Kidney epithelial cell (primary cell): ENCODE measurements at places on chromosomes 16 and 17. TPM values are rescaled to one million over a fixed set of nuclear protein-coding genes. Genes with fewer than 3 reads are reported as not detected.

Gene KRT39
- not detected in 2 replicates for total RNA-seq

Gene KRTAP17-1
- total RNA-seq = not detected in 2 replicates

Gene AURKB
- total RNA-seq = 11.6 and 21.6 TPM in 2 replicates

Gene KRTAP1-5
- not detected in 2 replicates for total RNA-seq

Gene CCL7
- not detected in 2 replicates for total RNA-seq

Gene CCDC154
- 0.08 and 0.14 TPM in 2 replicates for total RNA-seq

- DNase-seq = no peak
Measured at GRCh38 chr17:45581860-45582259, 91.3 kb upstream of the PLEKHM1 start.

- DNase-seq = no peak
Measured at GRCh38 chr17:14228903-14229302, 7.8 kb downstream of the CDRT15 start.

GRCh38 chr17:55598495-55598894 is 87.2 kb upstream of the SMIM36 start:
- no peak for DNase-seq

DNA sequence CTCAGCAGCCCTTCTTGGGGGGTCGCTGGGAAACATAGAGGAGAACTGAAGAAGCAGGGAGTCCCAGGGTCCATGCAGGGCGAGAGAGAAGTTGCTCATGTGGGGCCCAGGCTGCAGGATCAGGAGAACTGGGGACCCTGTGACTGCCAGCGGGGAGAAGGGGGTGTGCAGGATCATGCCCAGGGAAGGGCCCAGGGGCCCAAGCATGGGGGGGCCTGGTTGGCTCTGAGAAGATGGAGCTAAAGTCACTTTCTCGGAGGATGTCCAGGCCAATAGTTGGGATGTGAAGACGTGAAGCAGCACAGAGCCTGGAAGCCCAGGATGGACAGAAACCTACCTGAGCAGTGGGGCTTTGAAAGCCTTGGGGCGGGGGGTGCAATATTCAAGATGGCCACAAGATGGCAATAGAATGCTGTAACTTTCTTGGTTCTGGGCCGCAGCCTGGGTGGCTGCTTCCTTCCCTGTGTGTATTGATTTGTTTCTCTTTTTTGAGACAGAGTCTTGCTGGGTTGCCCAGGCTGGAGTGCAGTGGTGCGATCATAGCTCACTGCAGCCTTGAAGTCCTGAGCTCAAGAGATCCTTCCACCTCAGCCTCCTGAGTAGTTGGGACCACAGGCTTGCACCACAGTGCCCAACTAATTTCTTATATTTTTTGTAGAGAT is 3.4 kb downstream of the STH start:
- no peak for DNase-seq

DNA sequence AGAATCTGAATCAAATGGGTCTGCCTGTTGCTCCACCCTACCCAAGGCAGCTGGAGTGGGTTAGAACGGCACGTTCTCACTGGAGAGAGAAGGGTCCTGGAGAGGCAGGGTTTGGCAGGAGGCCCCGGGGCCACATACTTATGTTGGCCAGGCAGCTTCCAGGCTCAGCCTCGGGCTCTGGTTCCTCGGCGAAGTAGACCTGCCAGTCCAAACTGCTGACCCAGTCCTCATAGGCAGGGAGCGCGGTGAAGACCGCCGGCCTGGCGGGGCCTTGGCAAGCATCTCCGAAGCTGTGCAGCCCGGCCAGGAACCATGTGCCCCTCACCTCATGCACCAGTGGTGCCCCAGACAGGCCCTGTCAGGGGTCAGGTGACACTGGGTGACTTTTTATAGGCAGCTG is 4.8 kb downstream of the PRSS53 start:
- no peak for DNase-seq

- no peak for DNase-seq
Measured at GRCh38 chr16:10408824-10409381, 23.0 kb downstream of the ATF7IP2 start.

DNA sequence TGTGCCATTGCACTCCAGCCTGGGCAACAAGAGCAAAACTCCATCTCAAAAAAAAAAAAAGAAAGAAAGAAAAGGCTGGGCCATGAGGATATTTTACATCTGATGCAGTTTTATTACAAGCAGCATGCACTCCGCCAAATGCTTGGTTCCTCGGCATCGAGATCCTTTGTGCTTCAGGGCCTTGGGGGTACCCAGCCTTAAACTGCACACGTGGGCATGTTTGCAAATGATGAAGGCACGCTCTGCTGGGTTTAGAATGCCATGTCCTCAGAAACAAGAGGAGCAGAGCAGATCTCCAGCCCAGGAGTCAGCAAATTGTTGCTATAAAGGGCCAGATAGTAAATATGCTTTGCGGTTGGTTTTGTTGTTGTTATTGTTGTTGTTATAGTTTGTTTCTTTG is 153.2 kb downstream of the KATNIP start:
- DNase-seq = no peak

DNA sequence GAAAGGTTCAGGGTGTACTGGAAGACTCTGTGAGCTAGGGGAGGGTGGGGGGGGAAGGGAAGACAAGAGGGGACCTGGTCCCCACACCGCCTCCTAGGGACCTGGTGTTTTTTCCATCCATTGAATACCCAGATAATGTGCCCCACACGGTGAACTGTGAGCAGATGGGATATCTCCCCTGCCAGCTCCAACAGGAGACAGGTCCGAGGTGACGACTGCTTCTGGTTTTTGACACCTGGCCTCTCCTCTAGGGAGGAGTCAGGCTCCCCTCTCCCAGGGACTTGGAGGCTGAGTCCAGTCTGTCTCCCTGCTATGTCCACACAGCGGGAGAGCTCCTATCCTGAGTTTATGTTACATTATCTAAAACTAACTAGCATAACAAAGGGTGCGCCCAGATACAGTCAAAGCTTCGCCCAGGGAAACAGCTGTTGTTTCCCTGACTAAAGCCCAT is 1.8 kb downstream of the MARVELD3 start:
- DNase-seq = no peak

DNA sequence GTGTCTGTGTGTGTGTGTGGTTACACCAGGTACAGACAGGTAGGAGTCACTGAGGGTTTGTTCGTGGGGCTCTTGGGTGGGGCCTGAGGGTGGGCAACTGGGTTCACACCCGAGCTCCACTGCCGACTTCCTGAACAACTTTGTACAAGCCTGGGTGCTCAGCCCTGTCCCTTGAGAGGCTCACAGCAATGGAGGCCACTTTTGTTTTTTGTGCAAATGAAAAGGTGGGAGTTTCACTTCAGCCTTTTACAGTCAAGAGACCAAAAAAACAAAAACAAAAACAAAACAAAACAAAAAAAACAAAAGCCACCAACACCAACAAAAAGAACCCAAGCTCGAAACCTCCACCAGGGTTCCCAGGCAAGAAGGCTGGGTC is 2.4 kb downstream of the RHBDF2 start:
- no peak for DNase-seq

DNA sequence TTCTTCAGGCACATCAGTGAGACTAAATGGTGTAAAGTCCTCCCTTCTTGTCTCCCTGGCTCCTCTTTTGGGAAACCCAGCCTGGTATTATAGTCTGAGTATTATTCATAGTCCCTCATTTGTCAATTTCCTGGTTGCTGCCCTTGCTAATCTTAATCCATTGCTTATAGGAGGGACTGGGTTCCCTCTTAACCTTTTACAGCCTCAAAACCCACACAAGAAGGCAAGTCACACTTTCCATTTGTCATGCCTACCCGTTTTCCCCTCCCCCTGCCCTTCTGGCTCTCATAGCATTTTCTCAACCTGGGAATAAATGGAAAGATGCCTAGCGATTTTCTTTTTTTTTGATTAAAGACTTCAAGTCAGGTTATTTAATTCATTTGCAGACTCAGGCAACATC is 124.8 kb downstream of the MAP2K6 start:
- no peak for DNase-seq

DNA sequence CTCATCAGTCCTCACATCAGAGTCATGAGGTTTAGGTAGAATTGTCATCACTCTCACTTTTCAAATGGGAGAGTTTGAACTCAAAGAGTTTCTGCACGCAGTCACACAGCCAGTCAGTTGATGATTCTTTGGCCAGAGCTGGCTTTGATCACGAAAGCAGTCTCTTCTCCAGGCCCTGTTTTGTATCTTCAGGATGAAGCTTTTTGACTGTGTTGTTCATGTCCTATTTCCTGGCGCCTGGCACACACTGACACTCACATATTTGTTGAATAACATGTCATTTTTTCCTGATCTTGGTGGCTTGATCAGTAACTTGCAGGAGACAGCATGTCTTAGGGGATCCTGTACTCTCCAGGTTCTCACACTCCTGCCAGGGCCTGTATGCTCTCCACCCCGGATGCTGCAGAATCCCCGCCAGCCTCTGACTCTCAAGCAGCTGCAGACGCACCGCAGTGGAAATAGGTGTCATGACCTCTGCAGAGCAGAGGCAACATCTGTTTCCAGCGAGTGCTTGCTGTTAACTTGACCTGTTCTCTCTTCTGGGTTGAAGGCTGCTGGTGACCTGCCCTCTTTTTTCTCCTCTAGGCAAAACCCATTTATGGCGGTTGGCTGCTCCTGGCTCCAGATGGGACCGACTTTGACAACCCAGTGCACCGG is 33.0 kb downstream of the MPRIP start:
- no peak for DNase-seq
